ENCODE measurements at places on chromosomes 12 and 14. TPM values are rescaled to one million over a fixed set of nuclear protein-coding genes. Genes with fewer than 3 reads are reported as not detected.

Gene HIGD1C
- not detected for polyA plus RNA-seq

Gene DYRK2
- not detected for polyA plus RNA-seq

Gene NUP107
- 10.0 TPM for polyA plus RNA-seq

Gene FAM222A
- 45.3 TPM for polyA plus RNA-seq

Gene DCN
- polyA plus RNA-seq = 5.3 TPM

Gene P3H3
- polyA plus RNA-seq = 1.6 TPM

Gene C12orf54
- polyA plus RNA-seq = not detected

Gene KRT1
- not detected for polyA plus RNA-seq

Gene DHH
- polyA plus RNA-seq = 0.24 TPM

All from Purkinje cell (primary cell).